ENCODE measurements at places on chromosomes 1 and 21.

- no peak overlapping the region for H3K27ac ChIP-seq
- no peak overlapping the region for H3K4me3 ChIP-seq
- DNase-seq, result no peak
- H3K27me3 ChIP-seq, result no peaks in the 10 kb centered on the region
- H3K4me1 ChIP-seq, result no peaks in the 10 kb centered on the region
These were observed 17.7 kb downstream of the CNTN2 start for GRCh38 chr1:205060746-205061145.

DNA sequence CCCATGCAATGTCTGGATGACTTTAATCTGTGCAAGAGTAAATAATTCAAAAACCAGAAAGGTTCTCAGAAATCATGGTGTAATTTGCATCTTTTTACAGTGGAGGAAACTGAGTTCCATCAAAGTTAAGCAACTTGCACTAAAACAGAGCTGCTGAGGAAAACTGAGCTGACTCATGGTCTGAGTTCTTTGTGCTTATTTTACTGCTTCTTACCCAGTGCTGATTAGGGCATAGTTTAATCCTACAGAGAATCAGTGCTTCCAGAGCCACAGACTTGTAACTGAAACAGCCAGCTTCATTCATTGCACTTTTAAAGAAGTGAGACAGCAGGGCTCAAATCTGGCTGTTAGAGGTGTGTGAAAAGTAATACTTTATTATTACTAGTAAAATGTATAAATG lies 10.9 kb upstream of the RWDD3 start:
- H3K4me3 ChIP-seq, result no peak overlapping the region
- no peak overlapping the region for H3K27ac ChIP-seq
- H3K4me1 ChIP-seq, result no peaks in the 10 kb centered on the region
- no peaks in the 10 kb centered on the region for H3K36me3 ChIP-seq

DNA sequence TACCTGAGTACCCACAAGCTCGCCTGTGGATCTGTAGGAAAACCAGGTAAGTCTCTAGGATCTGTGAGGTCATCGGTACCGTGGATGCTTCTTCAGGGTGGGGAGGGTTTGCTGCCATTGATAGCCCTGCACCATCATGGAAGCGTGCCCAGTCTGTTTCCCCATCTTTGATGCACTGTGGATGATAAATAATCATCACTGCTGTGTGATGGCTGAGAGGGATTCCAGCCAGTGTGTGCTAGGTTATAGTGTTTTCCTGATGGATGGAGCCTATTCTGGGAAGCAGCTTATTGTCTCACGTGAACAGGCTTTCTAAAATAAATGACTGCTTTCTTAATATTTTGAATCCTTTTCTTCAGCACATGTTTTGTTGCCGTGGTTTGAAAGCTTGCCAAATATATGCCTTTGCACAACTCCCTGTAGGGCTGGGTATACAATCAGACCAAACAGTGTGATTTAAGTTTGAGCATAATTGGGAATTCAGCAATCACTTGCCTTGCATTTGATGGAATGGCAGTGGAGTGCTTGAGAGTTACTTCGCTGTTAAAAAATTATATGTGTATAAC lies 113.8 kb downstream of the CAMTA1 start:
- H3K27me3 ChIP-seq, result peaks cover 2% of the 10 kb centered on the region
- H3K4me1 ChIP-seq, result no peaks in the 10 kb centered on the region
- H3K4me3 ChIP-seq, result no peak overlapping the region
- no peak for DNase-seq
- no peaks in the 10 kb centered on the region for H3K36me3 ChIP-seq
- H3K27ac ChIP-seq, result no peak overlapping the region

GRCh38 chr1:234841281-234841680 lies 231.3 kb upstream of the IRF2BP2 start:
- no peaks in the 10 kb centered on the region for H3K36me3 ChIP-seq
- peak overlapping the region; percentile 69 for H3K27ac ChIP-seq
- no peaks in the 10 kb centered on the region for H3K27me3 ChIP-seq
- no peak overlapping the region for H3K4me3 ChIP-seq
- peaks cover 78% of the 10 kb centered on the region for H3K4me1 ChIP-seq
- no peak for DNase-seq

DNA sequence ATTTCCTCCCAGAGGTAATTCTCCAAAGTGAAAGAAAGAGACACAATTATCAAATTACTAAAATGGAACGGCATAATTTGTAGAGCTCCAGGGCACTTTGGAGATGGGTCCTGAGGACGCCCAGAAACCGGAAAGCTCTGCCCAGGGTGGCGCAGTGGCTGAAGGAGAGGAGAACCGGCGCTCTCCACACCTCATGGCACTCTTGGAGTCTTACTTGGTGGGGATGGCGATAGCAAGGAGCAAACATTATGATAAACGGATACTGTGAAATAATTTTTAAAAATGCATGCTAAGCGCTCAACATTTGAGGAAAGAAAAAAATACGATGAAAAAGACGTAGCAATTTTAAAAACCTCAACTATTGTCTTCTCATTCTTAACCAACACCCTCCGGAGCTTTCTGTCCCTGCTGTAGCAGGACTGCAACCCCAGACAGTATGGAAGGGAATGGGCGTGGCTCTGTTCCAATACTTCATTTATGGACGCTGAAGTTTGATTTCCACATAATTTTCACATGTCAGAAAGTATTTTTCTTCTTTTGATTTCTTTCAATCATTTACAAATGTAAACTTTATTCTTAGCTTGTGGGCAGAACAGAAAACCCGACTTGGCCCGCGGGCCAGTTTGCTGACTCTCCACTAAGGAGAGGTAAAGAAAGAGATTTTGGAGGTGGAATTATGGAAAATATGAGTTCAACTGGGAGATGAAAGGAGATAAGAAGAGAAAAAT lies 1.1 kb downstream of the S100A11 start:
- peak overlapping the region; percentile 98 for H3K27ac ChIP-seq
- H3K4me1 ChIP-seq, result peaks cover 38% of the 10 kb centered on the region
- no peaks in the 10 kb centered on the region for H3K27me3 ChIP-seq
- no peak for DNase-seq
- H3K36me3 ChIP-seq, result peaks cover 46% of the 10 kb centered on the region

DNA sequence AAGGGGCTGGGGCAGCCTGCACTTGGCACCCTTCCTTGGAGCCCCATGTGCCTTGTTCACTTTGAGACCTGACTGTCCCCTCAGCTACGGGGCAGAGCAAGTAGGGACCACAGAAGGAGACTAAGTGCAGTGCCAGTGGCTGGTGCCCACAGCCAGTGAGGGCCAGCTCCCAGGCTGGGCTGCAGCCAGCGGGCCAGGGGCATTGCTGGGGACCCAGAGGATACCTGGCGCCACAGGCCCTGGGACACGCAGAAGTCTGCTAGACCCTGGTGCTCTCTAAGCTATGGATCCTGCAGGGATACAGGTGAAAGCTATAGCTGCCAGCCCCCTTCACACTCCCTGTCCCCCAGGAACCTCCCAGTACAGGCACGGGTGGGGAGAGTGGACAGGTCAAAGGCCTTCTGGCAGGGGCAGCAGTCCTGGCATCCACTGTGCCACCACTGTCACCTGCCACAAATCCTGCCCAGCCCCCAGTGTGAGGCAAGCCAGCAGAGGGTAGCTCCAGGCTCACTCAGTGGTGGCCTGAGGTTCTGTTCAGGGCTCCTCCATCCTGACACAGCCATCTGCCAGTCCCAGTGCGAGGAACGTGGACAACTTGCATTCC lies 1.3 kb downstream of the CLCNKA start:
- peaks cover 2% of the 10 kb centered on the region for H3K27me3 ChIP-seq
- H3K4me1 ChIP-seq, result peaks cover 2% of the 10 kb centered on the region
- H3K4me3 ChIP-seq, result no peak overlapping the region

DNA sequence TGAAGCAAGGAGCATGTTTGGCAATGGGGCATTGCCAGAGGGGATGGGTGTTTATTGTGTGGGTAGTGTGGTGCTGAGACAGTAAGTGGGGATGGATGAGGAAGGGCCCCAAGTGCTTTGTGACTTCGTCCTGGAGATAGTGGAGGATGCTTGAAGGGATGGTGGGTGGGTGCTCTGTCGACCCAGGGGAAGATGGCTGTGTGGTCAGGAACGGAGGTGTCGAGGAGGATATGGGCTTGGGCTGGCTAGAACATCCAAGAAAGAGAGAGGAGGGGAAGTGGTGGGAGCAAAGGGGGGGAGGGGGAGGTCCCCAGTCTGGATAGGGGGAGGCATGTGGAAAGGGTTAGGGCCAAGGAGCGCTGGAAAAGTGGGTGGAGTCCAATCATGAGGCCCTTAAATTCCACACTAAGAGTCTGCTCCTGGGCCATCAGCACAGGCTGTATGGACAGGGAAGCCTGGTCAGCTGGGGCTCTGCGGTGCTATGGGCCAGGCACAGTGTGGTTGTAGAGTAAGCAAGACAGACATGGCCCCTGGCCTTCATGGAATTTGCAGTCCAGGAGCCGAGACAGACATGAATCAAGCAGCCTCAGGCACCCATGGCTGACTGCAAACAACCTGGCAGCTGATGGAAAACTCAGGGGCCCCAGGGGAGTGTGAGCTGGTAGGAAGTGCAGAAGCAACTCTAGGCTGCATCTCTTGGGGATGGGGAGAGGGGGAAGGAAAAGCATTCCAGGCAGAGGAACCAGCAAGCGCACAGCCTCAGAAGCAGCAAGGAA lies 36.3 kb downstream of the EDN2 start:
- peaks cover 7% of the 10 kb centered on the region for H3K27me3 ChIP-seq
- no peaks in the 10 kb centered on the region for H3K36me3 ChIP-seq
- no peak overlapping the region for H3K4me3 ChIP-seq
- no peak for DNase-seq
- no peaks in the 10 kb centered on the region for H3K4me1 ChIP-seq

DNA sequence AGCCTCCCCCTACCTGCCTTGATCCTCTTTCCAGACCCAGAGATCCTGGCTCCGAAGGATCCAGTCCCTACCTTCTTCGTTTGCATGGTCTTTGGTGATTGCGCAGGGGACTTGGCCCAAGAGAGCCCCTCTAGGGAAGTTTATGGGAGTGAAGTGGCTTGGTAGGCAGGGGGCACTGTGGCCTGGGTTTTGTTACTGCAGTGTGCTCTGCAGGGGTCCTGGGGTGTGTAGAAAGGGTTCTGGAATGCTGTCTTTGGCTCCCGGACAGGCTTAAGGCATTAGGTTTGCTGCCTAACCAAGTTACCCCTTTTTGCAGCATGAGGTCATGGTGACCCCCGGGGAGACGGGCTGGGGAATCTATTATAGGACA lies 3.8 kb downstream of the ATP8B2 start:
- peak overlapping the region; percentile 60 for H3K4me3 ChIP-seq
- H3K27me3 ChIP-seq, result peaks cover under 1% of the 10 kb centered on the region
- H3K27ac ChIP-seq, result peak overlapping the region; percentile 78
- peaks cover 79% of the 10 kb centered on the region for H3K4me1 ChIP-seq

GRCh38 chr1:178192686-178193085 lies 98.8 kb downstream of the RASAL2 start:
- no peaks in the 10 kb centered on the region for H3K27me3 ChIP-seq
- no peaks in the 10 kb centered on the region for H3K36me3 ChIP-seq
- H3K4me1 ChIP-seq, result no peaks in the 10 kb centered on the region
- H3K4me3 ChIP-seq, result no peak overlapping the region

- no peaks in the 10 kb centered on the region for H3K36me3 ChIP-seq
- no peaks in the 10 kb centered on the region for H3K4me1 ChIP-seq
- no peaks in the 10 kb centered on the region for H3K27me3 ChIP-seq
- H3K27ac ChIP-seq, result no peak overlapping the region
- no peak overlapping the region for H3K4me3 ChIP-seq
These were observed 1554.2 kb downstream of the NCAM2 start for GRCh38 chr21:22552390-22552789.

GRCh38 chr21:37276377-37276776 lies 9.2 kb upstream of the VPS26C start:
- no peak overlapping the region for H3K4me3 ChIP-seq
- peaks cover 3% of the 10 kb centered on the region for H3K27me3 ChIP-seq
- no peak for DNase-seq
